Hematopoietic multipotent progenitor cell (in vitro differentiated cells): ENCODE measurements at places on chromosomes 7 and 10. TPM values are rescaled to one million over a fixed set of nuclear protein-coding genes. Genes with fewer than 3 reads are reported as not detected.

INA gene
- not detected for total RNA-seq

TLL2 gene
- 0.27 TPM for total RNA-seq

STOX1 gene
- total RNA-seq: 0.54 TPM

FGF8 gene
- total RNA-seq: not detected

GDF10 gene
- 1.1 TPM for total RNA-seq

CCDC146 gene
- 1.9 TPM for total RNA-seq

HOXA9 gene
- 105 TPM for total RNA-seq

DNA sequence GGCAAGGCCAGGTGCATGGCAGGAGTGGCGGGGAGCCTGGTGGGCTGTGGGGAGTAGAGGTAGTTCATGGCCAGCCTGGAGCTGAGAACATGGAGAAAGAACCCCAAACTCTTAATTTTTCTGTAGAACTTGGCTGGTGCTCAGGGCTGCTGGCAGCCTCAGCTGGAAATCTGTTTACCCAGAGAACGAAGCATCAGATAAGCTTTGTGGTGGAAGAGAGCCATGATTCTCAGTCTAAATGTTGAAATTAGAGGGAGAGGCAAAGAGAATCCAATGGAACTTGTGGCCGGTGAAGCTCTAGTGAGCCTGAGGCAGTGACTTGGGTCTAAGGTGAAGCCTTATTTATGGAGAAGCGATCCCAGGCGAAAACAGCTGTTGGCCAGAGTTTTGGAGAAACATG is 126.4 kb downstream of the CCDC3 start:
- DNase-seq: no peak

- DNase-seq: no peak
These were observed 165.6 kb upstream of the ASAH2 start for GRCh38 chr10:50416881-50417280.

DNA sequence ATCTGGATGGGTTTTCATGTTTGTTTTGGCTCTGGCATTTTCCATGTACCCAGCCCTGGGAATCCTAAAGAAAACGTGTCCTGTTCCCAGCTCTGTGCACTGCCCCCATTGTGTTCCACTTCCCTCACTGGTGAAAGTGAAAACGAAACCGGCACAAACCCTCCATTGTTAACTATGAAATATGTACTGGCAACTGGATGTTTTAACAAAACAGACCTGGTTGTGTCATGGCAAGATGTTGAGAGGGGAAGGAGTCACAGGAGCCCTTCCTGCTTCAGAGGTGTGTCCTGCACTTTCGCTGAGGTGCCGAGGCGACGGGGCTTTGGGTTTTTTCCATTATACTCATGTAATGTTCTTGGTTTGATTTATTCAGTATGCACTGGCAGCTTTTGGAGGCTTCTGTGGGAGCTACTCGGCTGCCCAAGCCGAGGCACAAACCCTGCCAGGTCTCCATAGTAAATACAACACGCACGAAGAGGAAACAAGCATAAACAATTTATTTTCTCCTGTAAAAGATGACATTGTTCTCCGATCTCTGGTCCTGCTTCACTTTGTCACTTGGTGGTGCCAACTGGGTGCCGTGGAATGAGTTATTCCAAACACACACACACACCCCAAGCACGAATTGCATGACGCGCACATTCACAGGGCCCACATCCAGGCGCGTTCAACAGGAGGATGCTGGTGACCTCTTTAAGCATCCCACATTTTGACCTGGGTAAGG is 118.2 kb downstream of the CDK6 start:
- DNase-seq: no peak

GRCh38 chr7:96377399-96377798 is 55.5 kb upstream of the SLC25A13 start:
- no peak for DNase-seq

DNA sequence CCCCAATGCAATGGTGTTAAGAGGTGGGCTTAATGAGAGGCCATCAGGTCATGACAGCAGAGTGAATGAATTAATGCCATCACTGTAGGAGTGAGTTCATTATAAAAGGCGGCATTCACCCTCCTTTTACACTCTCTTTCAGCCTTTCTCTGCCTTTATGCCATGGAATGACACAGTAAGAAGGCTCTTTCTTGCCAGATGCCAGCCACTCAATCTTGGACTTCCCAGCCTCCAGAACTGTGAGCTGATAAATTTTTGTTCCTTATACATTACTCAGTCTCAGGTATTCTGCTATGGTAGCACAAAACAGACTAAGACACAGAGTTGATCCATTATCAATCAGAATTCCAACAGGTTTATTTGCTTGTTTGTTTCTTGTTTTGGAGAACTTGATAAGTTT is 3.2 kb downstream of the TCAF1 start:
- no peak for DNase-seq

DNA sequence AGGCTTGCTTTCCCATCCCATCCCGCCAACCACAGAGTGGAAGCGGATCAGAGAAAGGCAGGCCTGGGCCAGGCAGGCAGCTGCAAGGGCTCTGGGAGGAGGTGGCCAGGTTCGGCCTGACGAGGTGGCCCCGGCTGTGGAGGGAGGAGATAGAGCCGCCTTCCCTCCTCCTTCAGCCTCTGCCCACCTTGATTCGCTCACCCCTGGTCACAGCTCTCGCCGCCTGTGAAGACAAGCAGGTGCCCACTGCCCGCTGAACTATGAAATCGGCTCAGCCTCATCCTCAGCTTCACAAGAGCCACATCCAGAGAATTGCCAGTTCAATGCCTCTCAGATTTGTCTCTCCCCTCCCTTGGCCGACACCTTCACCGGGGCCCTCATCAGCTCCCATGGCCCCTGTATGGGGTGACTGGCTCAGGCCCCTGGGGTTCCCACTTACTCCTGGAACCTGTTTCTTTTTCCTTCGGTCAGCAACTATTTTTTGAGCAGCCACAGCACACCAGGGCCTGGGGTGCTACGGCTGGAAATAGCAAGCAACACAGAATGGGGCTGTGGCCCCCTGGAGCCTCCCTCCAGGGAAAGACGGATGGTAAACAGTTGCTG is 80.0 kb upstream of the CHST15 start:
- no peak for DNase-seq

DNA sequence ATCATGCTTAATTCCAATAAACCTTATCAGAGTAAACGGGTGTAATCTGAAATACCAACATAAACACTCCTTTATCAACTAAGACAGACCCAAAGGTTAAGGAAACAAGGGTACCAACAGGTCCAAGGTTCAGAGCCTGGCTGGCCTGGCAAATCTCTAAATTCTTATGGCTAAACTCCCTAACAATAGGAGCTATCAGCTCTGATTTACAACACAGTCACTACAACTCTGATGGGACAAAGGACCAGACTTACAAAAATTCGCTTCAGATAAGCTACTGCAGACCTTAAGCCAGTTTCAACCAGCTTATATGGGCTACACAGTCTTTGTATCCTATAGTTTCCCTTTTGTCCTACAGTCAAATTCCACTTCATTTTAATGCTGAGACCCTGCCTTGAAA is 381.9 kb downstream of the ZWINT start:
- no peak for DNase-seq

DNA sequence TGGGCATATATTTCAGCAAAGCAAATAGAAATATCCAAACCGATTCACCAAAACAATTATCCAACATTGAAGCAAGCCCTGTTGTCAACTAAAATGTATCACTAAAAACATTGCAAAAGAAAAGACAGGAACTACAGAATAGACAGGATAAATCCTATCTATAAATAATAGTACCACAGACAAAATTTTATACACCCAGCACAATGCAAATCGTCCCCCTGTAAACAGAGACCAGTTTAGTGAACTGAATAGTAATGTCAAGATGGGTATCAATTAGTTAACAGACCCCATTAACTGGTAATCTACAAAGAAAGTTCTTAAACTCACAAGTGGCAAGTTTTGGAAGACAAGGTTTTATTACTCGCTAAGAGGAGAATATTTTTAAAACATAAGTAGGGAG is 4.0 kb downstream of the ZC3HAV1 start:
- DNase-seq: no peak

- no peak for DNase-seq
These were observed 81.7 kb upstream of the HECTD2 start for GRCh38 chr10:91328320-91328984.

DNA sequence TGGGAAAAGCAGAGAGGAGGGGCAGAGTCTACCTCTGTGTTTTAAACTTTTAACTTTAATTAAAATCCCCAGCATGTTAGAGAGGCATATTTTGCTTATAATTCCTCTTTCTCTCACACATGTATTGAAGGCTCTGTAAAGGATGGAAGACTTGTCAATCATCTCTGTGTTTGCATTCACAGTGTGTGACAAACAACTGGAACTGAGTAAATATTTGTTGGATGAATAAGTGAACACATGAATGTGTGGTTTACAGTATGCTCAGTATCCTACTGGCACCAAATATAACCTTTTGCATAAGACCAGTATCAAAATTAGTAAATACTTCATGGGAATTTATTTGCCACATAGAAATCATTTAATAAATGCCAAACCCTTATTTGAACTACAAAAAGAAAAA is 829.0 kb downstream of the GRID1 start:
- DNase-seq: no peak

DNA sequence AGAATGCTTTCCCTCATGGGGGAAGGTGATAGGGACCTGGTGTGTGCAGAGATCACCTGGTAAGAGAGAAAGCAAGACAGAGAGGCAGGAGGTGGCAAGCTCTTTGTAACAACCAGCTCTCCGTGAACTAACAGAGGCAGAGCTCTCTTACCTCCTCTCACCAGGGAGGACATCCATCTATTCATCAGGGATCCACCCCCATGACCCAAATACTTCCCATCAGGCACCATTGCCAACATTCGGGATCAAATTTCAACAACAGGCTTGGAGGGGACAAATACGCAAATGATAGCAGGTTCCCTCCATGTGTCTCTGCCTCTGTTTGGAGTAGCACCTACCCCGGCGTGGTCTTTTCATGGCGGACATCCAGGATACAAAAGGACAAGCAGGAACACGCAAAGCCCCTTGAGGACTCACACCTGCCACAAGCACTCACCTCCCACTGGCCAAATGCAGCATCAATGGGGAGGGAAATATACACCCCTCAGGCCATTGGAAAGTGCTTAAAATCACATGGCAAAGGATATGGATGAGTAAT is 431.2 kb upstream of the AUTS2 start:
- DNase-seq: no peak

- no peak for DNase-seq
These were observed 2.6 kb downstream of the CLDN4 start for GRCh38 chr7:73833251-73833919.

DNA sequence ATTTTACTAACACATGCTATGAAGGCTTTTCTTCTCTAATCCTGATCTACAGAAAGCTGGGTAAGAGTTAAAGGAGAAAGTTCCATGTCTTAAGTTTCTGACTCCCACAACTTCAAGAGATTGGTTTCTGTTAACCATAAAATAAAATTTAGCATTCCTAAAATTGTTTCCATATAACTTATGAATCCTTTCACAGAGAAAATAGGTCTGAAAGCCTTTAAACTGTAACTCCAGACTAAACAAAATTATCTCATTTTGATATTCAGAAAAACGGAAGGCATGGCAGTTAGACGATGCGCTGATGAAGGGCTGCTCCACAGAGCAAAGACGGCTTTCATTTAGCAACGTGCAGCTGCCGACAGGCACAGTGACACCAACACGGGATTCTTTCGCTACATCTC is 133.3 kb downstream of the SLC25A13 start:
- DNase-seq: no peak

GRCh38 chr10:106557951-106558733 is 606.4 kb downstream of the SORCS1 start:
- DNase-seq: no peak

DNA sequence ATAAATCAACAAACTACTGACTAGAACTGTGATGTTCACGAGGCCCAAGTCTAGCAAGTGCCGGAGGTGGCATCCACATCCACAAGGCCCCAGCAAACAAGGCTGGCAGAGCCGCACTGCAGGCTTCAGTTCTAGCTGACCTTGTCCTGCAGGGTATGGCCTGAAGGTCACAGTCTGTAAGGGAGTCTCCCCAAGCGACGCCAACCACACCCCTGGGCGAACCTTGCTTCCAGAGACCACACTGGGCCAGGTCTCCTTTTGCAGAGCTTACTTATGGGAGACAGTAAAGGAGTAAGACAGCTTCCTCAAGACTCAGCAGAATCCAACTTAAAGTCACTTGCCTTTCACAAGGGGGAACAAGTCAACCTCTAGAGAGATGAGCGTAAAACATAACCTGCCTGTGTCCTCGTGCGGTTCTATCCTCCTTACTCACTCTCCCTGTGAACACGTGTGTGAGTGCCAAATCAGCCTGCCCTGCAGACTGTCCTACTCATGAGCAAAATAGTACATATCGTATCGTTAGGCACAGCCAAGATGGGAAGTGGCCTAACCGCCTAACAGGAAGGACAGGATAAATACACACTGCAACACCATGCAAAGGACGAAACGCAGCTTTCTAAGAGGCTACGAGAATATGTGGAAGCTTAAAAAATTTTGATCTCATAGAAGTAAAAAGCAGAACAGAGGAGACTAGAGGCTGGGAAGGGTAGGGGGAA is 22.7 kb downstream of the FAM53B start:
- DNase-seq: no peak
